ENCODE measurements at places on chromosomes 3 and 15.

DNA sequence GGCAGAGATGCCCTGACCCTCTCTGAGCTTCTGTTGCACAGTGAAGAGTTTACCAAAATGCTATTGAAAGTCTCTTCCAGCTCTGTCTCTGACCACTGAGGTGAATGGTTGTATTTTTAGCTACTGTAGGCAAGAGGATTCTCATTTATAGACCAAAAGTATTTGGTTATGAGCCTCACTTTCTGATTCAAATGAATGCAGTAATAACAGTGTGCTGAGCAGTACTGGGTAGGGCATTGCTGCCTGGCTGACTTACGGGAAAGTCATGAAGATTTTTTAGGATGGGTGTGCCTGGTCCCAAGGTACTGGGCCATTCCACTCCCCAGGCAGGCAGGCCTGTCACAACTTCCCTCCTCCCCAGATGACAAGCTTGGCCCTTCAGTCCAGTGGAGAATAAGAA, 15.5 kb downstream of the PLA1A start:
- no peak for DNase-seq

DNA sequence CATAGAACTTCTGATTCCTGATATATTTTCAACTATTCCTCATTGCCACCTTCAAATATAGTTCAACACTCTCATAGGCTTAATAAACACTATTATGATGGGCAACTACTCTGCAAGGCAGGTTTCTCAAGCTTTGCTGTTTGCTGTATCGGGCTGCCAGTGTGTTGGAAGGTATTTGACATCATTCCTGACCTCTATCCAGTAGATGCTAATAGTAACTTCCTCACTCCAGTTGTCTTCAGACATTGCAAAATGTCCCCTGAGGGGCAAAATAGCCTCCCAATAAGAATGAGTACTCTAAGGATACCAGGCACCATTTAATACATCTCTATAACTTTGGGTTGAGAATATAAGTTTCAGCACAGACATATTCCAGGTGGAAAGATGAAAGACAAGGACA, 147.5 kb upstream of the PFN2 start:
- DNase-seq, result no peak

DNA sequence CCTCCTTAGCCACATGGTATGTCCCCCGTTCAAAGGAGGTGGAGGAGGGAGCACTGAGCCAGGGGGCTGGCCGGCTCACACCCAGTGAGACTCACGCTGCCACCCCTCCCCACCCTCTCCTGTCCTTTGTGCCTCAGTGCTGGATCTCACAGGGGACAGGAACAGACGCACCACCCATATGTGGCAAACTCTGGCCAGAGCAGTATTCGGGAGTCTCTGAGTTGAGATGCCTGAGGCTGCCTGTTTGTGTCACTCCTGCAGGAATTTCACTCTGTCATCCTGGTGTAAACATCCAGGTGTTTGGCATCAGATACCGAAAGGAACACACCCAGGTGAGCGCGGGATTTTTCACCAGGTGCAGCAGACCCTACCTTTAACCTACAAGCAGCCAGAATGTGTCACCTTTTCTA, 25.7 kb downstream of the RGMA start:
- no peak for DNase-seq

- no peak for DNase-seq
Measured at GRCh38 chr15:42133886-42134502, 22.4 kb downstream of the PLA2G4F start.

Measured in foreskin melanocyte (primary cell).